ENCODE measurements at places on chromosomes 1 and 21. TPM values are rescaled to one million over a fixed set of nuclear protein-coding genes. Genes with fewer than 3 reads are reported as not detected.

DNA sequence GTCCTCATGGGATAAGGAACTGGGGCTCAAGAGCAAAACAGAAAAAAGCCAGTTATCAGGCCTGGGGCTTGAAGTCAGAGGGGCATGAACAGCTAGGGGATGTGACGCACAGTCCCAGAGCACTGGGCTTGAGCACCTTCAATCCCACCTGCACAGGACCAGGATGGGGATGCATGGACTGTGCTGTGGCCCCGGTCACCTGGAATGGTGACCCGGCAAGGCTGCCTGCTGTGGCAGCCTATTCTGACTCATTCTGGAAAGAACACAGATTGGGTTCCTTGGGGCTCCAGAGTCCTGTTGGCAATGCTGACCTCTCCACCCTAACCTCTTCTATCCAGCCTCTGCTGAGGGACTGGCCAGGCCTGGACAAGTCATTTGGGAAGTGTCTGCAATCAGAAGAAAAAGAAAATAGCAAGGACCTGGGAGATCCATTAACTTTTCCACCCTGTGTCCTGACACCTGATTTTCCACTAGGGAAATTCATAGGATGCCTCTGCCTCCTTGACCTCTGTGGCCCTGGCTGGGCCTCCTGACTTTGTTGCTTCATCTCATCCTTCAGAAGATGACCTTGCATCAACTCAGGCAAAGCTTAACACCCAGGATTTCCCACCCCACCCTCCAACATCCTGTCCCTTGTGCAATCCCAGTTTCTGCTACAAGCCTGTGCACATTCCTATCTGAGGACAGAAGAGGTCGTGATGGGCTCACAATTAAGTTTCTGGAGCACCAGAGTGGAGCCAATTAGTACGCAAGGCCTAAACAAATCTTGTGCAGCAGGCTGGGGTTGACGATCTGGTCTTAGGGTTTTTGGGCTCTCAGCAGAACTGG lies 17.9 kb upstream of the FMOD start:
- no peak for DNase-seq

DNA sequence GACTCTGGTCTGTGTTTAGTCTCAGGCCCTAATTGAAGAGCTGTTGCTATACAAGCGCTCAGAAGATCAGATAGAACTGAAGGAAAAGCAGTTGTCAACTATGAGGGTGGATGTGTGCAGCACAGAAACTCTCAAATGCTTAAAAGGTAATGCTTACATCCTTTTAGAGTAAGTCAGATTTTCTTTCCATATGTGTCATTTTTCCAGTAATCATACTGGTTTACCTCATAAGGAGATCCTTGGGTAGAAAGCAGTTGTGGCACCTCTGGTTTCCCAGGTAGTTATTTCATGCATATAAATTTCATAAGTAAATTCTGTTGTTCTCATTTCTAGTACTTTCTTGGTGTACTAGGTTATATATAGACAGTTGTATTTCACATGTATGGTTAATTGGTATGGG lies 43.0 kb upstream of the TARS2 start:
- no peak for DNase-seq

DNA sequence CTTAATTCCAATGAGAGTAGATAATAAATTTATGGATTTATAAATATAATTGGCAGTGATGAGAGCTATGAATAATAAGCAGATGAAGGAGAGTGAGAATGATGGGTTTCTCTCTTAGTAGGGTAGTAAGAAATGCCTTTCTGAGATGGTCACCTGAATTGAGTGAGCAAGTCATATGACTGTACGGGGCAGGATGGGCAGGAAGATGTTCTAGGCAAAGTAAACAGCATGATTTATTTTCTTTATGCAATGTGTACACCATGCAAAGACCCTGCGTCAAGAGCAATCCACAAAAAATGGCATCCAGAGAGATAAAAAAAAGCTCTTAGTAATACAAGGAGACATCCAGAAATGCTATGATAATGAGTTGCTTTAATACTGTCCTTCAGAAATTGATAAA lies 409.9 kb downstream of the HLX start:
- no peak for DNase-seq

- DNase-seq = no peak
Observed at GRCh38 chr1:152168535-152168868, 9.5 kb upstream of the RPTN start.

- no peak for DNase-seq
Observed at GRCh38 chr1:63958556-63958955, 184.7 kb downstream of the ROR1 start.

GRCh38 chr1:210677533-210677932 lies 348.8 kb downstream of the HHAT start:
- DNase-seq = no peak

DNA sequence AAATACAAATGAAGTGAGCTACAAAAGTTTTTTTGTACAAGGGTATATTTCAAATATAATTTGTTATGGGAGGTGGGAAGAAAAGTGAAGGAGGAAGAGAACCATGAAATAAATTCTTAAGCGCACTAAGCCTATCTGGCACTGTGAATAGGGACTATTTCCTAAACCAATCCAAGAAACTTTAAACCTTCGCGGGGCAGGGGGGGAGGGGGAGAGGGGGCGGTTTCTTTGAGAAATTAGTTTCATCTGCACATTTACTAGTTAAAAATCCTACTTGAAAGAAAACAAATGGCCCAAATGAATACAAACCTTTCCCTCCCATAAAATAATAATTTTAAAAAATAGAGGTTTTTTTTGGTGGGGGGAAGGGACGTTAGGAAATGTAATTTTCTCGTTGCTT lies 364 bp downstream of the GOLPH3L start:
- no peak for DNase-seq

DNA sequence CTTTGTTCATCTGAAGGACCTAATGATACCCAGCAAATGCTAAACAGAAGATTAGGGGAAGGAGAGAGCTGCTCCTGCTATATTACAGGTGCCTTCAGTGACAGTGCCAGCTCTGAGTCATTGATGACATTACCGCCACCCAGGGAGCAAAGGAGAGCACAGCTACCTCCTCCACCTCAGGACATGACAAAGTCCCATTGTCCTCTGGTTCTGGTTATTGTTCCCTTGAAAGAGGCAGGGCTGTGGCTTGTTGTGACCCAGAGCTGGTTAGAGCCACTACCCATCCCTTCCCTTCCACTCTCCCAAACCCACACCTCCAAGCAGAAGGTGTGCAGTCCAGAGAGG lies 363.5 kb upstream of the DUSP10 start:
- no peak for DNase-seq

GRCh38 chr1:228208831-228209551 lies 1.1 kb downstream of the OBSCN start:
- DNase-seq = no peak

GRCh38 chr1:5010656-5011055 lies 356.2 kb downstream of the AJAP1 start:
- DNase-seq = no peak

- no peak for DNase-seq
Observed at GRCh38 chr21:28805885-28806284, 186.8 kb downstream of the LTN1 start.

GRCh38 chr1:105565006-105565405 lies 1491.5 kb upstream of the PRMT6 start:
- DNase-seq = no peak

GRCh38 chr1:171061425-171062143 lies 29.1 kb upstream of the FMO3 start:
- no peak for DNase-seq

GRCh38 chr1:36734356-36734755 lies 251.6 kb upstream of the CSF3R start:
- DNase-seq = no peak

GRCh38 chr1:160753594-160753993 lies 14.5 kb downstream of the SLAMF7 start:
- DNase-seq = no peak

DNA sequence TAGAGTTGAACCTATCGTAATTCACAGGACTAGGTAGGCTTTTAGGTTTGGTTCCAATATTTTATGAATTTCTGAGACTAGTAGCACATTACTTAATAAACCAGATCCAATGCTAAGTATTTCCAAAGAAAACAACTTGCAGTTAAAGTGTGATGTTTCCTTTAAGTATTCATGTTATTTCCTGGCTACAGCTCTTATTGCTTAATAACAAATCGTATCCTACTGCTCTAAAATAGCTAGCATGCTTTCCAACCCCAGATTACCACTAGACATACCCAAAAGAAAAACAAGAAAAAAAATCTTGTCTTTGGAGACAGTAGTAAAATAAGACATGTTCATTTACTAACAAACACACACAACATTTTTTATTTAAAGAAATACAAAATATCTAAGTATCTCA lies 898 bp downstream of the KRTAP27-1 start:
- no peak for DNase-seq

- peak; percentile 61 for DNase-seq
Observed at GRCh38 chr1:145891587-145892485, 6.2 kb upstream of the ANKRD35 start.

DNA sequence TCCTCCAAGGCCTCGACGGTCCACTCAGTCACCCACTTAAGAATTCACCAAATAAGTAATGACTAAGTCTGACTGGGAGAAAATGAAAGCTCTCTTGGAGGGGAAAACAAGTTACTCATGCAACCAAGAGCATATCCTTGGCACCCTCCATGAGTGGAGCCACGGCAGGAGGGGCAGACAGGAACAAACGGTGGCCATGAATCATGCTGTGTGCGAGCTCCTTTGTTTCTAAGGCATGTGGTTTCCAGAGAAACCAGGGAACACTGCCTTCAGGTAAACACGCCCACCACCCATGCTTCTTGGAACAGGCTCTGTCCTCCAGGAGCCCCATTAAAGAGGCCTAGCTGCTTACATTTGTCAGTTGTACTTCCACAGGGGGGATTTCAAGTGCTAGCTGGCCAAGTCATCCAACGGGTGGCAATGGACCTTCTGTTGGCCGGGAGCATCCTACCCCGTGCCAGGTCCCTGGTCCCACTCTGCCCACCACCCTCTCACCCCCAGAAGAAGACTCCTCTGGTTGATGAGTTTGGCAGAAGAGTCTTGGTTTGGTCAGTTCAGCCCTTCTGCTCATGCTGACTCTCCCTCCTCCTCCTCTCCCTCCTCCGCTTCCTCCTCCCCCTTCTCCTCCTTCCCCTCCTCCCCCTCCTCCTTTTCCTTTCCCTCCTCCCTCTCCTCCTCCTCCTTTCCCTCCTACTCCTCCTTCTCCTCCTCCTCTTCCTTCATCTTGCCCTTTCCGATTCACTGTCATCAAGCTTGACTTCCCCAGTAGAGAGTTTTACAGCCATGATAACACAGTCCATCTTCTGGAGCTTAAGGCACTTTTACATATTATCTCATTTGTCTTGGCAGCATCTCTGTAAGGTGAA lies 107.6 kb downstream of the CCDC185 start:
- DNase-seq = no peak

DNA sequence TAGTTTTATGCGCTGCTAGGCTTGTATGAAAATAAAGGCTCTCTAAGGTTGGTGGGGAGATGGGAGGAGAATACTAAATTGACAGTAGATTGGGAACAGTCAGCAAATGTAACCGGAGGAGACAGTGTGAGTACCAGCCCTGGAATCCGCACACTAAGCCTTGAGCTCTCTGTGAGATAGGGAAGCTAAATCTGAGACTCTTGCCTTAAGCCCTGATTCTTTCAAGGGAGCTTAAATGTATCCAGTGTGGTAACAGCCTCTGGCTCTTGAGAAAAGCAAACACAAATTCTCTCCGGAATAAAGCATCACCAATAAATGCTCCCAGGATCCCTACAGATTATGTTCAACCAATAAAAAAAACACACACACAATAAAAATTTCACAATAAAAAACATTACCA lies 33.0 kb upstream of the PDPN start:
- no peak for DNase-seq

DNA sequence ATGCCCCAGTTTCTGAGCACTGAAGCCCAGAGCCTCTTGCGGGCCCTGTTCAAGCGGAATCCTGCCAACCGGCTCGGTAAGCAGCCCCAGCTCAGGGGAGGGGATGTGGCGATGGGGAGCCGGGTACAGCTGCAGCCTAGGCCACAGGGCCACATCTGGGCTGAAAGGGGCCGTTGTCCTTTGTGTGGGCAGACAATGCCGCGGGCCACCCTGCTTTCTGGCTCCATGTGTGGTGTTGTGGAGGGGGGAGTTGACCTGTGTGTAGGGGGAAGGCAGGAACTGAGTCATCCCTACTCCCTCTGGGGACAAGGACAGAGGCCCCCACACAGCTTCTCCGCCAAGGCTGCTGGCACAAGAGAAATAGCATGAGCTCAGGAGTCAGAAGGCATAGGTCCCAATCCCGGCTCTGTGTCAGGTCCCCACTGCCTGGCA lies 26.0 kb downstream of the RPS6KA1 start:
- no peak for DNase-seq

DNA sequence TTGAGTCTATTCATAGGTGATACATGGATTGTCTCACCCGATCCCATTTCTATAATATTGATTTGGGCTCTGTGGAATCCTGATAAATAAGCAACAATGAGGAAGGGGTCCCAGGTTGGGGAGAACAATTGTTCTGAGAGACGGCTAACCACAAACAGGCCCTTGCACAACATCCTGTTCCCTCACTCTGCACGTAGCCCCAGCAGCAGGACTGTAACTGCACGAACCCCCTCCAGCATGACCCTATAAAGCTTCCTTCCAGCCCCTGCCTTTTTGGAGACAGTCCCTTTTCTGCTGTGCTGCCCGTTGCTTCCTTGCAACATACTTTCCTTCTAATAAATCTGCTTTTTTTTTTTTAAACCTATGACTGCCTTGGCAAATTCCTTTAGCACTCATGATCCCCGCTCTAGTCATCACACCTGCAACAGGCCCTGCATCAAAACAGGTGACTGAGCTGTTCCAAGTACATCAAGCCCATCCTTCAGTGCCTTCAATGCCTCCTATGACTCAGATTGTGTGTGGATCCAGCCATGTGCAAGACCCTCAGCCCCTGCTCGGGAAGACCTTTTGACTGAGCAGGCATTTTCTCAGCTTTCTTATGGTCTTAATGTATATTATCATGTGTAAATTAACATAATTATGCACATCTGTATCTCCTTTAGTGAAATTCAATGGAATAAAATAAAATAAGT lies 63.7 kb upstream of the B3GALNT2 start:
- DNase-seq = no peak

- no peak for DNase-seq
Observed at GRCh38 chr1:27298632-27299384, 23.2 kb upstream of the TMEM222 start.

DNA sequence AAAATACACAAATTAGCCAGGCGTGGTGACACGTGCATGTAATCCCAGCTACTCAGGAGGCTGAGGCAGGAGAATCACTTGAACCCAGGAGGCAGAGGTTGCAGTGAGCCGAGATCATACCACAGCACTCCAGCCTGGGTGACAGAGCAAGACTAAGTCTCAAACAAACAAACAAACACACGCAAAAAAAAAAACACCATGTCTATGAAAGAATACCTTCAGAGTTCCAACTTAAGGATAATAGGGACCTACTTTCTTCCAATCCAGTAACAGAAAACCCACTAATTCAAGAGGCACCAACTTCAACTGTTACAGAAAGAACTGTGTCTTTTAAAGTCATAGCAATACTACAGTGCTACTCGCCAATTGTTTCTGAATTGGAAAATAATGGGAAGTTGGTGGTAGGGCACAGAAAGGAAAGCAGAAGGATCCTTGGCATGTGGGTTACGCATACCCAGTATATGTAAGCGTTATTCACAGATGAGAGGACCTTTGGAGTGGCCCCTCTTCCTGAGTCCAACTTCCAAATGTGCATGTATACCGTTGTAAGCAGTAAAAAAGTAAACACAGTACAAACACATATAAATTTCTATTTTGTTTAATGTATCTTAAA lies 87.0 kb downstream of the ACBD6 start:
- no peak for DNase-seq

DDAH1 gene
- total RNA-seq = not detected

ANXA9 gene
- 0.62 TPM for total RNA-seq

CASZ1 gene
- 27.2 TPM for total RNA-seq

SAMSN1 gene
- 57.6 TPM for total RNA-seq

HES3 gene
- not detected for total RNA-seq

ACADM gene
- 57.4 TPM for total RNA-seq

UBE2U gene
- total RNA-seq = not detected

IFI44 gene
- 10.2 TPM for total RNA-seq

DNASE2B gene
- total RNA-seq = not detected

Data from B cell (primary cell).